Kasumi-1 (cell line): ENCODE measurements at places on chromosomes 11 and 22.

GRCh38 chr11:706957-707816 lies 1.2 kb downstream of the EPS8L2 start:
- DNase-seq: no peak

DNA sequence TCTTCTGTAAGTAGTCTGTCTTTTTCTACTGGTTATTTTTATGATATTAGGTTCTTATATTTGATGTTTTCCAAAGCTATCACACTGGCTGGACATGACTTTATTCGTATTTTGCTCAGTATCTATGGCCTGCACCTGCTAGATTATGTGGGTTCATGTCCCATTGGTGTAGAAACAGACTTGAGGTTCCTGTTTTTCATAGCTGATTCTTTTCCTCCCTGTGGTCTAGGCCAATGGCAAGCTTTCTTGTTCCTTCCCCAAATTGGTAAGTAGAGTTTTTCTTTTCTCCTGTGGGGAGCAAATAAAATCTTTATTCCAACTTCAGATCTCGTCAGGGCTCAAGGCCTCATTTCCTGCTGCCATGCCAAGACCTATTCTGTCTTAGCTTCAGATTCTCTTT lies 30.2 kb upstream of the SWAP70 start:
- peak; percentile 53 for DNase-seq

GRCh38 chr11:56845121-56845732 lies 96.7 kb upstream of the OR9G4 start:
- DNase-seq: no peak

GRCh38 chr11:4496557-4497248 lies 14.3 kb downstream of the OR52K1 start:
- DNase-seq: no peak

DNA sequence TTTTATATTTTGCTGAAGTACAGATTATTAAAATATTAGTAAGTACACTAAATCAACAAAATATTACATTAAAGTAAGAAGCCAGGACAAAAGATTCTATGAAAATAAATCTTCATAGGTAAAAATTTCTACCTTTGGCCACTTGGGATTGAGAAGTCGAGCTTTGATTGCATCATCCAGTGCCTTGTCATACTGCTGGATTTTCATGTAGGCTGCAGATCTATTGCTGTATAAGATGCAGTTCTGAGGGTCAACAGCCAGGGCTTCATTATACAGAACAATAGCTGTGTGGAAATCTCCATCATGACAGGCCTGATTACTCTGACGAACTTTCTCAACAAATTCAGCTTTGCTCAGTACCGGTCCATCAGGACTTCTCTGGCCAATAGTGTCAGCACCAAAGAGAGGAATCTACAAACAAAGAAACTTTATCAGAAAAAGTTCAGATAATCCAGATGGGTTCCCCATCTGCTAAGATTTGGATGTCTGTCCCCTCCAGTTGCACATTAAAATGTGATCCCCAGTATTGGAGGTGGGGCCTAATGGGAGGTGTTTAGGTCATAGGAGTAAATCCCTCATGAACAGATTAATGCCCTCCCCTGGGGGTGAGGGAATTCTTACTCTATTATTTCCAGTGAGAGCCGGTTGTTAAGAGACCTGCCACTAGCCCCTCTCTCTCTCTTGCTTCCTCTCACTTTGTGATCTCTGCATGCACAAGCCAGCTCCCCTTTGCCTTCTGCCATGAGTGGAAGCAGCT lies 50.0 kb downstream of the TTC28 start:
- DNase-seq: no peak

GRCh38 chr22:46844606-46845210 lies 82.3 kb downstream of the TBC1D22A start:
- no peak for DNase-seq

DNA sequence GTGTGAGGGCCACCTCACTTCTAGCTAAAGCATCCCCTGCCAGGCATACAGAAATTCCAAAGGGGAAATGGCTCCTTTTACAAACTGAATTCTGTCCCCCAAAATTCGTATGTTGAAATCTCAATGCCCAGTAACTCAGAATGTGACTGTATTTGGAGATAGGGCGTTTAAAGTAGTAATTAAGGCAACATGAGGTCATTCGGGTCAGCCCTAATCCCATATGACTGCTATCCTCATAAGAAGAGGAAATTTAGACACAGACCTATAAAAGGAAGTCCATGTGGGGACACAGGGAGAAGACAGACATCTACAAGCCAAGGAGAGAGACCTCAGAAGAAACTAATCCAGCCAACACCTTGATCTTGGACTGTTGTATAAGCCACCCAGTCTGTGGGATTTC lies 119.1 kb downstream of the CHST1 start:
- no peak for DNase-seq

DNA sequence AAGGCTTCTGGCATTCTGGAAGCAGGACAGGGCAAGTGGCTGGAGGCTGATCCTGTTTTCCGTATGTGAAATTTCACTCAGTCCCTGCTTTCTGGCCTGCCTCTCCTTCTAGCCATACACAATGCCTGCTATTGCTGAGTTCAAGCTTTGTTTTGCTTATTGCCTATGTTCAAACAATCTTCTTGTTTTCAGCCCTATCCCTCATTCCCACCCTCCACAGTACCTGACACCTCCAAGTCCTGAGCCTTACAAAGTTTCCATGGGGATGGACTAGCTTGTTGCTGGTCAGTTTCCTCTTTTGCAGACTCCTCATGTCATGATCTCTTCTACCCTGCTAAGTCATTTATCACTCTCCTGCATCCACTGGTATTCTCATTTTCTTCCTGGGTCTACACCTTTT lies 38.1 kb downstream of the FAM76B start:
- no peak for DNase-seq

DNA sequence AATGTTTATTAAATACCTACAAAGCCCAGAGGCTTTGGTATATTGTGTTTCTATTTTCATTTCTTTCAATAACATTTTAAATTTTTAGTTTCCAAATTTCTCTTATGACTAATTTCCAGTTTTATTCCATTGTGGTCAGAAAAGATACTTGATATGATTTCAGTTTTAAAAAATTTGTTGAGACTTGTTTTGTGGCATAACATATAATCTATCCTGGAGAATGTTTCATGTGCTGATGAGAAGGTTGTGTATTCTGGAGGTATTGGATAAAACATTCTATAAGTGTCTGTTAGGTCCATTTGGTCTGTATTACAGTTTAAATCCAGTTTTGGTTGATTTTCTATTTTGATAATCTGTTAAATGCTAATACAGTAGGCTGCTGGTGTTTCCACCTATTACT lies 9.8 kb upstream of the RAG1 start:
- DNase-seq: no peak
